NCI-H1694 treated with DMSO at 0.1 percent for 48 hours (cell line): ENCODE measurements at places on chromosomes 13 and 19.
A peak's percentile ranks its signal among the peaks of the same experiment; 100 is the strongest.

GRCh38 chr19:30083125-30083681 is 141.2 kb downstream of the URI1 start:
- DNase-seq: no peak

DNA sequence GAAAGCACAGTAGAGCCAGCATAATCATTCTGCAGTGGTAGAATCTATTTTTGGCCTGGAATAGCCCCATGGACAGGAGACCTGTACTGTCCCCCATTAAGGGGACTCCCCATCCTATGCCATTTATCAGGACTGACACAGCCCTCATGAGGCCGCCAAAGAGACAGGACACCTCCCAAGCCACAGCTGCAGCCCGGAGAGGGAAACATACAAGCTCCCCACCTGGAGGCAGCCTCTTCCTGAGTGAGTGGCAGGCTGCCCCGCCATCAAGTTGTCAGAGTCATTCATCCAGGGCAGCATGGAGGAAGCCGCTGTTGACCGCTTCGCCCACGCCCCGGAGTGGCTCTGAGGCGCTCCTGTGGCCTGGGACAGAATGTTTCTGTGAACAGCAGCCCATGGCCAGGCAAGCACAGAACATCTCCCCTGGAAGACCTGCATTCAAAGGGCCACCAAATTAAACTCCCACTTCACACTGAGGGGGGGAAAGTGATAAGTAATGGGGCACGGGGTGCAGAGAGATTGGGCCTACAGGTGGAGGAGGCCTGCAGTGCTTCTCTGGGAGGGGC is 111.3 kb downstream of the ZDHHC20 start:
- no peak for DNase-seq

DNA sequence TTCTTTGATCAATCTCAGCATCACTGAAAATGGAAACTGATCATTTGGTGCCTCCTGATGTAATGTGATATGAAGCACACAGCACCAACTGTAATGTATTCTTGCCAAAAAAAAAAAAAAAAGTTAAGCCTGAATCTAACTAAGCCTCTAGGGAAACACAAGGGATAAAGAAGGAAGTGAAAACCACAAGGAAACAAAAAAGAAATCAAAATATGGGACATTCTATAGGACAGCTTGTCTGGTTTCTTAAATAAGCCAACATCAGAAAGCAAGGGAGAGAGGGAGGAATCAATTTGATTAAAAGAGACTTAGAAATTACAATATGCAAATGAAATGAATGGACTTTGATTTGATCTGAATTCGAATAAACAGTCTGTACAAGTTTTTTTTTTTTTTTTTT is 20.6 kb upstream of the METTL21C start:
- DNase-seq: no peak

DNA sequence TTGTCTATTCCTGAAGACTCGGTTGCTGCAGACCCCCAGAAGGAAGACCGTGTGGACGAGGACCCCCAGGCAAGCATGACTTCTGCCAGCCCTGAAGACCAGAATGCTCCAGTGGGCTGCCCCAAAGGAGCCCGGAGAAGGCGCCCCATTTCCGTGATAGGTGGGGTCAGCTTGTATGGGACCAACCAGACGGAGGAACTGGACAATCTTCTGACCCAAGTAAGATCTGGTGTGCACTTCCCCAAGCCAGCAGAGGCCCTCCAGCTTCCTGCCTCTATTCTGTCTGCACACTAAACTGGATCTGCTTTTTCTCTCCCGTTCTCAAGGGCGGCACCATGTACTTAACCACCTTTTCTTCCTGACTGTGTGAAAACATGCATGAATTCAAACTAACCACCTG is 59.8 kb upstream of the C1QTNF9 start:
- no peak for DNase-seq

- no peak for DNase-seq
These were observed 9.7 kb upstream of the RASA3 start for GRCh38 chr13:114142137-114142550.

- no peak for DNase-seq
These were observed 1.1 kb upstream of the SHC2 start for GRCh38 chr19:461721-462551.

DNA sequence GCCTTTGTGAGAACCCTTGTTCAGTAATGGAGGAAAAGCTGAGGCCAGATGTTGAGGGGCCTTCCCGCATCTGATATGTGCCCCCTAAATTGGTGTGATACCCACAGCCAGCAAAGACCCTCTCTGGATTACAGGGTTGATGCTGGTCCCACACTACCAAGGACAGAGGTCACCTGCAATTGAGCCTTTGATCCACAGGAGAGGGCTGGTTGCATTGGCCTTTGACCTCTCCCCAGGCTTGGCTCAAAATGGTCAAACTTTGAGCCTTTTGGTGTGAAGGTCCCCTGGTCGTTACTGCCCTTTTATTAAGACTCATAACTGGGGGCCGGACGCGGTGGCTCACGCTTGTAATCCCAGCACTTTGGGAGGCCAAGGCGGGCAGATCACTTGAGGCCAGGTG is 8.4 kb upstream of the MRPL4 start:
- no peak for DNase-seq

GRCh38 chr19:34254046-34254697 is at the start of gene GARRE1:
GARRE1 (plus strand) TSS chr19:34254554; CDS start chr19:34300474, 45,920 bp downstream.
- DNase-seq: peak; percentile 33

- DNase-seq: no peak
These were observed 192.2 kb upstream of the SPRY2 start for GRCh38 chr13:80533175-80533574.

DNA sequence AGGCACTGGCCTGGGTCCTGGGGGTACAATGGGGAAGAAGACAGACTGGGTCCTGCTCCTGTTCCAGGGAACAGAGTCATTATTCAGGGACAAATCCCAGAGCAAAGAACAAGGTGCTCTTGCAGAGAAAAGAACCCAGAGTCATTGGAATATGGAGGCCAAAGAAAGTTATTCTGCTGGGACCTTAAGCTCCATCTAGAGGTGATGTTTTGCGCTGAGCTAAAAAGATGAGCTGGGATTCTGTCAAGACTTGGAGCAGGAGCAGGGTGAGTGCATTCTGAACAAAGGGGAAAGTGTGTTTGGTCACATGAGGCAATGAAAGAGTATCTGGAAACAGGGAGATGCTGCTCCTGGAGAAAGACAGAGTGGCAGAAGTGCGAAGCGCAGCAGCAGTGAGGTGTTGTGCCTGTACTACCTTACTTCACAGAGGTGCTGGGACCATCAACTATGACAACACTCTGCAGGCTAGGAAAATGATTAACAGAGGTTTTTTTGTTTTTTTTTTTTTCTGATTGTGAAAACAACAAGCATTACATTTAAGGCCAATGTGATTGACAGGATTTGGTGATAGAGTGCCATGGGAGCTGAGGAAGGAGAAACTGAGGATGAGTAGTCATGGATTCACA is 95.3 kb upstream of the TNFSF11 start:
- DNase-seq: peak; percentile 5

DNA sequence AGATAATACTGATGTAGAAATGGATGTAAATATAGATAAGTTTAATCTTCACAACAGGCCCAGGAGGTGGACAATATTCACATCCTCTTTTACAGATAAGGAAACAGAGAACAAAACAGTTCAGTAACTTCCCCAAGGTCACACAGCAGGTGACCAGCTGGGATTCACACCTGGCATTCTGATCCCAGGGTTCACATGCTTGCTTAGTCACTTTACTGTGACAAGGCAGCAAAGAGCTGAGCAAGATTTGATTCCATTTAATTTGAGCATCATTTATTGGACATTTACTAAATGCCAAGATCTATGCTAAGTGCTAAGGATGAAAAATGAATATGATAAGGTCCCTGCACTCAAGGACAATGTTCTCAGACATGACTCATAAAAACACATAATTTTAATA is 94.1 kb upstream of the STARD13 start:
- no peak for DNase-seq
